ENCODE measurements at places on chromosomes 13 and 19.

DNA sequence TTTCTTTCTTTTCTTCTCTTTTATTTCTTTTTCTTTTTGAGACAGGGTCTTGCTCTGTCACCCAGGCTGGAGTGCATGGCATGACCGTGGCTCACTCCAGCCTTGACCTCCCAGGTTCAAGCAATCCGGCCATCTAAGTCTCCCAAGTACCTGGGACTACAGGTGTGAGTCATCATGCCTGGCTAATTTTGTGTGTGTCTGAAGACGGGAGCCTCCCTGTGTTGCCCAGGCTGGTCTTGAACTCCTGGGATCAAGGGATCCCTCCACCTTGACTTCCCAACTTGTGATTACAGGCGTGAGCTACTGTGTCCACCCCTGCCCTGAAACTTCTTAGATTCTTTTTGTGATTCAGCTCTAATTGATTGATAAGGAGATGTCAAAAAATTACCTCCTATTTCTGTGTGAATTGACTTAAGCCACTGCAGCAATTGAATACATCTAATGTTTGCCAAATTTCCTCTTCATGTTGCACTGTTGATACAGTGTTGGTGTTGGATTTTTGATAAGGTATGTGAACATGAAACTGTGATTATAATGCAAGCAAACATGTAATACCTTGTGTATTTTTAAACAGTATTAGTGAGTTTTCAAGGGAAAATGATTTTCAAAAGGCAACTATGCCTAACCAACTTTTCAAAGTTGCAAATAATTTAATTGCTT, 22.6 kb downstream of the KLF5 start:
- DNase-seq, result no peak

GRCh38 chr13:27183561-27184147, 12.0 kb upstream of the USP12 start:
- DNase-seq, result no peak

DNA sequence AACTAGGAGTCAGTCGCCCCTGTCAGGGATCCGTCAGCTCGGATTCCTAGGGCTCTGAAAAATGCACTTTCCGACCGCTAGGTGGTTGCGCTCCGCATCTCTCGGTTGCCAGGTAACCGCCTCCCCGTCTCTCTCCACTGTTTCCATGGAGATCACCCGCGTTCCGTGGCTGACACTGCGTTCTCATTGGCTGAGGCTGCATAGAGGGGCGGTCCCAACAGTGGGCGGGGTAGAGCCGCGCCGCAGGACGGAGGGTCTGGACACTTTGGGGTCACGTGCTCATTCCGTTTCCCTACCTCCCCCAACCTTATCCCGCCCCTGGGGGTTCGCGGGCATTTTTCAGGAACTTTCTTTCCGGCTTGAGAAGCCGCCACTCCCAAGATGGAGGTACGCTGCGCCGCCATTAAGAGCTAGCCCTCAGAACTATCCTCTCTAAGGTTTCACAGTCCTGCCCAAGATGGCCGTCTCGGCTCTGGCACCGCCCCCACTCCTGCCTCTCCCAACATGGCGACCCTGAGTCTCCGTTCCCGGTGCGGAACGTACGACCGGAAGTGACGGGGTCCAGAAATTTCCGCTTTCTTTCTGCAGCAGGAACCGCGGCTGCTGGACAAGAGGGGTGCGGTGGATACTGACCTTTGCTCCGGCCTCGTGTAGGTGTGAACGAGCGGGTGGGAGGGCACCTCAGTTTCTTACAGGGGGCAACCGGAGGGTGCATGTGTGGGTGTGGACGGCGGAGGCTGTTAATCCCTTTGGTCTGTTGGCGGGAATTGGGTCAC, at the start of the genes ODAD3 and PRKCSH:
Gene ODAD3 (minus strand): TSS at position 65 of the 776 bp plus-strand sequence. CDS start 105 bp downstream, outside the sequence.
Gene PRKCSH (plus strand): TSS at position 579 of the 776 bp plus-strand sequence. CDS start 483 bp downstream, outside the sequence.
- peak; percentile 100 for DNase-seq

GRCh38 chr19:42244347-42245220, 2.2 kb upstream of the GSK3A start:
- peak; percentile 73 for DNase-seq

DNA sequence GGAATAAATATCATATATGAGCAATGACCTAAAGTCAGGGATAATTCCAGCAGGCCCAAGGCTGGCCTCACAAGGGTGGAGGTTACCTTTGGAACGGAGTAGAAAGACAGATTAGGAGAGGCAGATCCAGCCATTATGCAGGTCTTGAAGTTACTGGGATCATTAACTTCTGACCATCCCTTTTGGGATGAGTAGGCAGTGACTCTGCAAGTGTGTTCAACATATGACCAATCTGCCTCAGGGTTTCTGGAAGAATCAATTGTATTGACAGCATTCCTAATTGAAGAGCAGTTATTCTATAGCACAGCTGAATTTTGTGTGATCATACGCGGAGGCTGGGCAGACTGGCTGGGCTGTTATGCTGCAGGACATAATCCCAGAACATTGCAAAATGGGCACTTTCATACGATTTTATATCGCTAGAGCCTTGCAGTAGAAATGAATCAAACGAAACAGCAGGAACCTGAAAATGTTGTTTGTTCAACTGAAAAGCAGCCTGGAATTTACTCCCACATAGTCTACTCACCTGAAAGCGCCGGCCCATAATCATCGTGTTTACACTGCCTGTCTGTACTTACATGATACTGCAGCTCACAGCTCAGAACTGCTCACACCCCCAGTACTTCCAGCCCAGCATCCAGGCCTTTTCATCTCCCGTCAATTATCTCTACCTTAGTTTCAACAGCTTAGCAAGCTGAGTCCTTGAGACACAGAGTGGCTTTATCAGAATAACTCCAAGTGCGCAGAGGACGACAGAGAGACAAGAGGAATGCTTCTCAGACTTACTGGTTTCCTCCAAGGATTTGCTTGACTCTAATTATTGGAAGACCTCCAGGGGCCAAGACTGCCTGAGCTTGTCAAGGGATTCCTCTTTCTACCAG, 556.1 kb downstream of the EFNB2 start:
- peak; percentile 55 for DNase-seq

GRCh38 chr19:34306213-34306661, 51.9 kb downstream of the GARRE1 start:
- no peak for DNase-seq

DNA sequence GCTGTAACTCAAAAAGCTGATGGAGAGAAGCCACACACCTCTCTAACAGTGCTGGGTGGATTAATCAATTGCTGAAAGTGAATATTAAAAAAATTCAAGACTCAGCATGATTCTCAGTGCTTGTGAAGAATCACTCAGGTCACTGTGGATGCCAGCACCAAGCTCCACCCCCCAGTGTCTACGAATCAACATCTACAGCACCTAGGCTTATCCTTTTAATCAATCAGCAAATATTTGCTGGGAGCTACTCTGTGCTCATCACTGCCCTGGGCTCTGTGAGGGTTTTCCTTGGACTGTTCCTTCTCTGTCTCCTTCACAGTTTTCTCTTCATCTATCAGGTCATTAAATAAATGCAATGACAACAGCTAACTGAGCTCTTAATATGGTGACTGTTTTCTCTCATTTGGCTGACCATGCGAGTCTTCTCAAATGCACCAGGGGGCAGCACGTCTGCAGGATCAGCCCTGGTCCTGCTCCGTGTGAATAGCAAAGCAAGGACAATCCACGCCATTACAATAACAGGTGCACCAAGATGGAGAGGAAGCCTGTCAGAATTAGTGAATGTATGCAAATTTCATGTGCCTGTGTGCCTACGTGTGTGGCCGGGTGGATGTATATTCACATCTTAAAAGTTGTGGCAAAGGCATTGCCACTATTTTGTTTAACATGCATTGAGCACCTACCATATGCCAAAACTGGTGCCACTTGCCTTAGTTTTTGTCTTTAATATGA, 14.6 kb upstream of the C13orf42 start:
- peak; percentile 45 for DNase-seq

- no peak for DNase-seq
Observed at GRCh38 chr13:39946769-39947168, 291.3 kb downstream of the COG6 start.

DNA sequence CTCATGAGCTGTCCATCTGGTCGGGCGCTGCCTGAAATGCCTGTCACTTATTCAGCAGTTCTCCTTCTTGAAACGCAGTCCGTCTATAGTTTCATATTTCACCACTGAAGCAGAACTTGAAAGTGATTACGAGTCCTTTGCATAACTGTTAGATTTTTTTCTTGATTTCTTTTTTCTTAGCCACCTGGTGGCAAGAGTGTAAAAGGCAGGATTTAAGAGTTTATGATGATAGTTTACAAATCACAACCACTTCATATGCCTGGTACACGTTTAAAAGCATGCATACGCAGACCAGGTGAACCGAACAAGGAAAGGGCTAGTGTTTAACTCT, 45.8 kb downstream of the GGACT start:
- DNase-seq, result peak; percentile 45

DNA sequence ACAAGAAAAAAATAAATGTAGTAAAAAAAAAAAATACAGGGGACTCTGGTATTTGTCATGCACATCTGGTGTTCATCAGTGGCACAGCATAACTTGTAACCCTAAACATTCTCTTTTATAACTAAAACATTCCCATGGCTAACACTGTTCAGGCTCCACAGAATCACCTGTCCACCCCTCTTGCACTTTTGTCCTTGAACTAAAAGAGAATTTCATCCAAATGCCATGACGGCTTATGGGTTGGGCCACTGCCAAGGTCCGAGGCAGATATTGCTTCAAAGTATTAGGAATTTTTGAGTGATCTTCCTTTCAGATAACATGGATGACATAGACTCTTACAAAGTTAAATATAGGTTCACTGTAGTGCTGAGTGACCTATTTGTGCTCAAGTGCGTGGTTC, 25.7 kb upstream of the SERP2 start:
- DNase-seq, result no peak

GRCh38 chr13:43348397-43348796, 325.0 kb downstream of the DNAJC15 start:
- peak; percentile 52 for DNase-seq

DNA sequence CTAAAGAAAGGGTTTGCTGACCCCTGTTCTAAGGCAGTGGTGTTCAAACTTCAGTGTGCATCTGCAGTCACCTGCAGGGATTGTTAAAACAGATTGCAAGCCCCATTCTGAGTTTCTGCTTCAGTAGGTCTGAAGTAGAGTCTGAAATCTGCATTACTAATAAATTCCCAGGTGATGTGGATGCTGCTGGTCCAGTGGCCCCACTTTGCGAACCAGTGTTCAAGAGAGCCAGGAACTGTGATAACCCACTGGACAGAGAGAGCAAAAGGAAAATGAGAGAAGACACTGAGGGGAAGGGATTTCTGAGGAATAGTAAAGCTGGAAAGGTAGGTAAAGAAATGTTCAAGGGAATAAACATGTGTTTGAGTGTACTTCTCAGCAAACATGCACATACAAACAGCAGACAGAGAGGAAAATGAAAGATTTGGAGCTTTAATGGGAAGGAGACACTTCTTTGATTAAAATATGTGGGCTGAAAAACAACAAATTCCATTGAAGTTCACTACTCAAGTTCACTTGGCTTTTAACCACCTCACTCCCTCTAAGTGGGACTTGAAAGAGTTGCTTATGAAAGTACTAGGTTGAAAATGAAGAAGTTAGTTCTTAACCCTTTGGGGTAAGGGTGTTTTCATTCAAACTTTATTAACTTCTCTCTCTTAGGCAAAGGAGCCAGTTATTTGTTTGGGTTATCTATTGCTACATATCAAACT, 26.4 kb upstream of the FAM216B start:
- no peak for DNase-seq

- peak; percentile 46 for DNase-seq
Observed at GRCh38 chr19:38079926-38080380, 144.1 kb downstream of the DPF1 start.

Measured in RWPE1 (cell line).